ENCODE measurements at places on chromosomes 11 and 22.

GRCh38 chr22:23522623-23523251 lies 57.4 kb downstream of the IGLL1 start:
- H3K4me1 ChIP-seq: no peaks in the 10 kb centered on the region
- H3K27ac ChIP-seq: no peak overlapping the region
- H3K4me3 ChIP-seq: no peak overlapping the region
- peaks cover 28% of the 10 kb centered on the region for H3K27me3 ChIP-seq
- no peaks in the 10 kb centered on the region for H3K36me3 ChIP-seq
- no peak for DNase-seq

DNA sequence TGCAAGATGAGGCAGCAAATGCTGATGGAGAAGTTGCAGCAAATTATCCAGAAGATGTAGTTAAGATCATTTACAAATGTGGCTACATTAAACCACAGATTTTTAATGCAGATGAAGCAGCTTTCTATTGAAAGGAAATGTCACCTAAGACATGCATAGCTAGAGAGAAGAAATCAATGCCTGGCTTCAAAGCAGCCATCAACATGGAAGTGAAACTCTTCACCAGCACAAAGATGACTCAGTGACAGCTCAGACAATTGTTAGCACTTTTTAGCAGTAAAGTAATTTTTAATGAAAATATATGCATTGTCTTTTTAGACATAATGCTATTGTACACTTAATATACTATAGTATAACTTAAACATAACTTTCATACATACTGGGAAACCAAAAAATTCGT lies 71.4 kb downstream of the FANCF start:
- no peaks in the 10 kb centered on the region for H3K4me1 ChIP-seq
- DNase-seq: no peak

GRCh38 chr11:58577555-58578135 lies 1.2 kb upstream of the ZFP91 start:
- peak; percentile 65 for DNase-seq
- H3K4me3 ChIP-seq: peak overlapping the region; percentile 90
- peak overlapping the region; percentile 100 for H3K27ac ChIP-seq
- peaks cover 13% of the 10 kb centered on the region for H3K36me3 ChIP-seq

DNA sequence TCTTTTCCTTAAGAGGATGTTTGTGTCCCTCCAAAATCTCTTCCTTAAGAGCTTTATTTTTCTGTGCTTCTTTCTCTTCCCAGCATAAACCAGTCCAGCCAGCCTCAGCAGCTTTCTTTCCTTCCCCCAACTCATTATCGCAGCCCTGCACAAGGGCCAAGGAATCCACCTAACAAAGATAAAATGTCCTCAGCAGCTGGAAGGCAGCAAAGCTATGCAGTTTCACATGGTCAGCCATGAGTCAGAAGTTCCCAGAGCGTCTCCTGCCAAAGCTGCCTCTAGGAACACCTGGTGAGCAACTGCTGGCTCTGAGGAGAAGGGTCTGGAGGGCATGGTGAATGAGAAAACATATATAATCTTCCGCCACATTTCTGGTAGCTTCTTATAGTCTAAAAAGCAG lies 45.3 kb upstream of the HMGXB4 start:
- H3K27me3 ChIP-seq: peaks cover 1% of the 10 kb centered on the region
- H3K4me3 ChIP-seq: no peak overlapping the region

- peaks cover 25% of the 10 kb centered on the region for H3K27me3 ChIP-seq
- no peak overlapping the region for H3K4me3 ChIP-seq
- H3K36me3 ChIP-seq: no peaks in the 10 kb centered on the region
- DNase-seq: no peak
Observed at GRCh38 chr22:21100149-21101032, 54.6 kb downstream of the LRRC74B start.

DNA sequence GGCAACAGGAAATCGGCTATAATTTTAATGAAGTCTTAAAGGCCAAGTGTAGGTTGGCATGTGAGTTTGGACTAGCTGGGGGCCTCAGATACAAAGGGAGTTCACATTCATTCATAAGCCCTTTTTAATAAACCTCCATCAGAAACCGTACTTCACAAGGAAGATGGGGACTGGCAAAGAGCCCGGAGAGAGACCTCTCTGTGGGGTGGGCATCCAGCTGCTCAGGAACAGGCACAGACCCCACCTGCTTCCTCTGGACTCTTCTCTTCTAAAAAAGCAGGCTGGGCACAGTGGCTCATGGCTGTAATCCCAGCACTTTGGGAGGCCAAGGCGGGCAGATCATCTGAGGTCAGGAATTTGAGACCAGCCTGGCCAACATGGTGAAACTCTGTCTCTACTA lies 3.9 kb upstream of the ARFGAP3 start:
- DNase-seq: no peak
- no peak overlapping the region for H3K27ac ChIP-seq
- H3K27me3 ChIP-seq: no peaks in the 10 kb centered on the region
- H3K36me3 ChIP-seq: peaks cover 8% of the 10 kb centered on the region
- peaks cover 16% of the 10 kb centered on the region for H3K4me1 ChIP-seq

All from activated T-helper 1 cell treated with anti-CD3 and anti-CD28 coated beads, Interleukin-12 subunit alpha, Interleukin-12 subunit beta, Interleukin-2, Interleukin-4 antibody, amounts not matched to agents 30 ng/mL and 10 ng/mL and 1 ng/mL, durations not matched to agents 14 hours and 24 hours and 36 hours (primary cell).